ENCODE measurements at places on chromosomes 4 and X.

DNA sequence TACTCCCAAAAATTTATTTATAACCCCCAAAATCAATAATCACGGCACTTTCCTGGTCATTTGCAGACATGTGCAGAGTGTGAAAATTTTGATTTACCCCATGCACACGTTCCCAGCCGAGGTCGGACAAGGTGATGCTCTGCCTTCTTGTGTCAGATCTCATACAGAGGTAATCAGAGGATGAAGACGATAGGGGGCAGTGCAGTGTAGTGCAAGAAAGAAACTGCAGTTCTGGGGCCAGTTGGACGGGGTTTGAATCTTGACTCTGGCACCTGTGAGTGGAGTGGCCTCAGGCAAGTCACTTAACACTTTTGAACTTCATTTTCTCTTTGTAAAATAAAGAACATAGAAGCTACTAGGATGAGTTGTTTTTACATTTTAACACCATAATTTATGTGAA lies 88.4 kb downstream of the FRMPD3 start:
- no peak for DNase-seq

- DNase-seq = no peak
These were observed 719 bp upstream of the BGN start for GRCh38 chrX:153494061-153494460.

DNA sequence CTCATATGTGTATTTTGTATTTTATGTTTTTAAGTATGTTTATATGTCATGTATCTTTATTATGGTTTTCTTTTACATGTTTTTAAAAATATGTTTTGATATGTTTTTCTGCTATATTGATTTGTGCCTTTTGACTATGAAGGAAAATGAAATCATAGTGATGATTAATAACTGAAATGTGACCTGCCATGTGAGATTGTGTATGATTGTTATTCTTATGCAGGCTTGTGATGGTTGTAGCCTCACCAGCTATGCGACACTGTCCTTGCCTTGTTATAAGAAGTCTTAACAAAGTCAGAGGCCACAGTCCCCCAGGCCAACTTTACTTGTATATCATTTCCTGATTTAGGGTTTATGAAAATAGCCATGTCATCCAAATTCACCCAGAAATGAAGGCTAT lies 83.2 kb downstream of the TMEM131L start:
- DNase-seq = no peak

DNA sequence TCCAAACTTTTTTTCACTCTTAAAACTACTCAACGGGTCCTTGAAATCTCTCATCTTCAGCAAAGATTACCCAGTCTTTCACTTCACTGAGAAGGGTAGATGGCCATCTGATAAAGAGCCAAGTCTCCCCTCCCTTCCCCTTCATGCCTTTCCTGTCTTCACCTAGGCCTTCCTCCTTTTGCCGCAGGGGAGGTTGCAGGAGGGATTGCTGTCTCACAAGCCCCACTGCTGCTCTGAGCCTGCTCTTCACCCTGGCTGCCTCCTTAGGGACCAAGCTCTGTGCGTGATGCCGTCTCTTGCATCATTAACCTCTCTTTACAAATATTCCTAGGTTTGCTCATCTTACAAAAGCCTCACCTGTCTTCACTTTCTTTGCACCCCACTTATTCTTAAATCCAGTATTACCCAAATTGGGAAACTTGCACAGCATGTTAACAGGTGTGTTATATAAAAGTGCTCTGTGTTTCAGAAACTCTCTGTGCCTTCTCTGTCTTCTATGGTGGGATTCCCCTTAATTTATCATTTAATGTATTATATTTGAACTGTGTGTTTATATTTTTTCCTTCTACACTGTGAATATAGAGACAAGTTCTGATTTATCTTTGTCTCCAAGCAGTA lies 3.8 kb downstream of the ZFX start:
- DNase-seq = no peak

GRCh38 chr4:76605099-76605563 lies 170.1 kb downstream of the SHROOM3 start:
- DNase-seq = no peak
